ENCODE measurements at places on chromosomes 12 and 14. TPM values are rescaled to one million over a fixed set of nuclear protein-coding genes. Genes with fewer than 3 reads are reported as not detected.

GRCh38 chr12:112685321-112685720, 106.2 kb upstream of the RPH3A start:
- no peak for DNase-seq

- no peak for DNase-seq
Observed at GRCh38 chr14:68734231-68734732, 58.6 kb downstream of the ZFP36L1 start.

DNA sequence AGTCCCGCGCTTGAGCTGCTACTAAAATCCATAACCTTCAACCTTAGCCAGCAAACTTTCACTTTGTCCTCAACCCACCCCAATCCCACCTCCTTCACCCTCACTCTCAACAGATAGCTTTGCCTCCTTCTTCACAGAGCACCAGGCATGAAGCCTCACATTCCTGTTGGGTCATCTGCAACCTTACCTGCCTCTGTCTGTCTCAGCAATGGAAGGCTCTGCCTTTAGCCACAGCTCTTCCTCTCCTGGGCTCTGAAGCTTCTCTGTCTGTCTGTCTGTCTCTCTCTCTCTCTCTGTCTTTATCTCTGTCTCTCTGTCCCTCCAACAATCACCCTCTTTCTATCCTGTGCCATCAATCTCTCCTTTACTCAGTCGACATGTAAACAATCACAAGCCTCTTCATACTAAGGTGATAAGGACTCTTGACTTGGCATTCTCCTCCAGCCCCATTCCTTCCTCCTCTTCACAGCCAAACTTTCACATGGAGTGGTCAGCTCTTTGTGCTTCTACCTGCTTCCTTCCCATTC, 220.8 kb downstream of the SPTSSA start:
- no peak for DNase-seq

DNA sequence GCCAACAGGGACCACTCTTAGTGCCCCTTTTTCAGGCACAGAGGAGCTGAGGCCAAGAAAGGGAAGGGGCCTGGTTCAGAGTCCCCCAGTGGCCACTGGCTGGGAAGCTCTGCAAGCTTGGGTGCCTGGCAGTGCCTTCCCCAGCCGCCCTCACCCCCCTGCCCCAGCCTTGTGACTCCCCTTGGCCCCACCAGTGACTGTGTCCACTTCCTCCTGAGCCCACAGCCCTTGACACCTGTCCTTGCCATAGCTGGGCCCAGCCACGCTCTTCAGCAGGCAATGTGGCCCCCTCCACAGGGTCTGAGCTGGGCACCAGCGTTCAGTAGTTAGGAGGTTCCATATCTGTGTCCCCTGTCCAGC, 19.0 kb upstream of the C14orf180 start:
- no peak for DNase-seq

GRCh38 chr12:92226071-92226661, 80.5 kb upstream of the BTG1 start:
- DNase-seq, result no peak

DNA sequence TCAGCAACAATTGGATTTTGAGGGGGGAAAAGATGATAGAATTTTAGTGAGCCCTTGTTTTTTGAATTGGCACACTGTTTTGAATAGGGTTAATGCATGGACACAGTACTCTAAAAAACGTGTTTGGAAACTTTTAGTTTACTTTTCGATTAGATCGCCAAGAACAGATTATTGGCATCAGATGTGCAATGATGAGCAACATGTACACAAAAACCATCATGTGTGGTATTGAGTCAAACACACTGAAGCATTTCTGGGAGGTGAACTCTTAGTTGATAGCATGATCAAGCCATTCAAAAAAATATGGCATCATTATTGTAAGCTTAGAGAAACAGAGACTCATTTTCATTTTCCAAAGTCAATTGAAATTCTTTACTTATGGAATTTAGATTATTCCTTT, 329.2 kb downstream of the ADAMTS20 start:
- DNase-seq, result no peak

GRCh38 chr12:22172501-22172900, 126.5 kb downstream of the CMAS start:
- no peak for DNase-seq

DNA sequence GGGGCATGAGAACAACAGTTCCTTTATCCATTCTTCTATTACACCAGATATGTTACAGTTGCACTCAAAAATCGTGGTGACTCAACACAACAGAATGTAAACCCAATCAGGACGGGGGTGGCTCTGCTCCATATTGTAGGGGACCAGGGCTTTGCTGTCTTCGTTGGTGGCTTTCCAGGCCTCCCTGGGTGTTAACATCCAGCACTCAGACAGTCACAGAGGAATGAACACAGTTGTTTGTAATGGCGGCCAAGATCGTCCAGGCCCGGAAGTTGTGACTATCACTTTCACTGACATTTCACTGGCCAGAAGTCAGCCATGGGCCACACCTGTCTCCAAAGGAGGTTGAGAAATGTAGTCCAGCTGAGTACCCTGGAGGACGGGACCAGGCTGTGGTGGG, 204.1 kb downstream of the CACNA1C start:
- DNase-seq, result no peak

DNA sequence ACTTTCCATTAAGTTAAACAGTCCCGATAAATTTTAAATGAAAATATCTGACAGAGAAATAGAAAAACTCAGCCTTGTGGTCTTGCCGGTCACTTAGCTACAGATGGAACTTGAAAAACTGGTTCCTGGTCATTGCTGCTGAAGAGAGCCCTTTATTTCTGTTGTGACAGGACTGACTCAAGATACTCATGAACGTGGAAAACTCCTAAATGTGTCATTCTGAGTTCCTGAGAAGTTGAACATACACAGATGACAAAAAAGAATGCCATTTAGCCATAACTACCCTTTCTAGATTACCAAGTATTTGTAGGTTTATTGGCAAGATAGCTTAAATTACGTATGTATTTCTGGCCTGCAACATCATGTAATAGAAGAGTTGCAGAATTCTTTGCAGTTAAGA, 134.2 kb downstream of the HMGA2 start:
- no peak for DNase-seq

DNA sequence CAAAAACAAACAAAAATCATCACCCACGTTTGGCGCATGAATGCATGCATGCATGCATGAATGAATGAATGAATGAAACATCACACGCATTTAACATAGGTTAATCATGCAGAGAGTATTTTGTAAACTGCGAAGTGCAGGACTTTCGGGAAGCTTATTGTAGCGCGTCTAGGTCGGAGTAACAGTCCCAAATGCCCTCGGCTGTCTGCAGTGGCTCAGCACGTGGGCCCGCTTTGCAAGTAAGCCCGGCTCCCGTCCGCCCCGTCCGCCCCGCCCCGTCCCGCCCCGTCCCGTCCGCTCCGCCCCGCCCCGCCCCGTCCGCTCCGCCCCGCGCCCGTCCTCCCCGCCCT, 263 bp upstream of the IFT81 start:
- DNase-seq, result no peak

DNA sequence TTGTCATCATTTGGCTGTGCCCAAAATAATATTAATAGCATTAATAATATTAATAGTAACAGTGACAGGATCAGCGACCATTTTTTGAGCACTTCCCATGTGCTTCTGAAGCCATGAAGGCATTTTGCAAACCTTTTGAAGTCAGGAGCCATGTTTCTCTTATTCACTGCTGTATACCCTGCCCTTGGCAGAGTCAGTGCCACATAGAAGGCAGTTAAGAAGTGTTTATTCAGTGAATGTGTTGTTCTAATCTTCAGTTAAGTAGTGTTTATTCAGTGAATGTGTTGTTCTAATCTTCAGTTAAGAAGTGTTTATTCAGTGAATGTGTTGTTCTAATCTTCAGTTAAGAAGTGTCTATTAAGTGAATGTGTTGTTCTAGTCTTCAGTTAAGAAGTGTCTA, 319.7 kb upstream of the NAV3 start:
- no peak for DNase-seq

DNA sequence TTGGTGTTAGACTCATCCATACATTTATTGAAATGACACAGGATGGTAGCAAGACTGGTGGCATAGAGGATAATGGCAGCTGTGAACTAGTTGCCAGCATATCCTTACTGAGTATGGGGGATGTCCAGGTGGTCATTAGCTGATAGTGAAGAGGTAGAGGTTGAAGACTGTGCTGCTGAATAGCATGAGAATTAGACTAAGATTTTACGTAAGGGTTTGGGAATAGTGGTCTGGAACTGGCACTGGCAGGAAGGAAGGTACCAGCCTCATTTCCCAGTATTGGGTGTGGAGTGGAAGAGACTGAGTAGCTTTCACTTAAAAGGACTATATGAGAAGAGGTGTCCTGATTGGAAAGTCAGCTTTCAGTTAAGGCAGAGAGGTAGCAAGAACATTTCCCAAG, 6.5 kb downstream of the ERC1 start:
- DNase-seq, result no peak

DNA sequence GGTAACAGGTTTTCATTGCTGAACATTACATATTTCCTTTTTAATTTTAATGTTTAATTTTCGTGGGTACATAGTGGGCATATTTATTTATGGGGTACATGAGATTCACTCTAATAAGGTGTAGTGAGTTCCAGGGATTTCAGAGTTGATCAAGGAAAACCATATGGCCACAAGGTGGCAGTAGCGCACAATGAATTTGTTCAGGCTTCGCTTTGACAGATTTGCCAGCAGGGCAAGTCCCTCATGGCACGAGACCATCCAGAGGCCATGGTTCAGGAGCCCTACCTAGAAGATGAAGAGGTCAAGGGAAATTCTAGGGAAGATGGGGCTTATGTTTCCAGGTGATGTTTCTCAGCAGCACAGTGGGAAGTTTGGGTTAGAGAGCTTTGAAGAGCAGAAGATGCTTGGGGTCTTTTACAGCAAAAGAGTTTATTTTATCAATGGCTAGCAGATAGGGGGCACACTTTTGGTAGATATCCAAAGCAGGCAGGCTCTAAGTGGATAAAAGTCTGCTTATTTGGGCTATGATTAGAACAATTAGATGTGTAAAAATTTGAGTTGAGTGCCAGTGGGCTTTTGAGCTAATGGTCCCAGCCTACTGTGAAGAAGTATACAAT, 1004.4 kb downstream of the AACS start:
- peak; percentile 74 for DNase-seq

GRCh38 chr12:111443086-111443485, 37.4 kb downstream of the SH2B3 start:
- DNase-seq, result no peak

GRCh38 chr12:66409195-66409871, 107.0 kb downstream of the HELB start:
- peak; percentile 70 for DNase-seq

DNA sequence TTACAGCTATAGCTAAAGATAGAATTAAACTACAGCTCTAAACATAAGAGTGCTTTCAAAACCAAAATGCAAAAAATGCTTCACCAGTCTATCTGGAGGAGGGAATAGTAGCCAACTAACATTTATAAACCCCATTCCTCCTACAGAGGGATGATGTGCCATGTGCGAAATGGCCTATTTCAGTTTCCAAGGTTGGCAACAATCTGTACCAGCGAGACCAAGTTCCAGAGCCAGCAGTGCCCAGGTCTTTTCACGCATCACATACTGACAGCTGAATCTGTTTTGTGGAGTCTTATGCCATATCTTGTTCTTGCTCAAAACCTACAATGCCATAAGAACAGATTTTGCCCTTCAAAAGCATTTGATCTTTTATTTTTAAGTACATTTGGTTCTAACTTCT, 24.5 kb downstream of the NELL2 start:
- no peak for DNase-seq

DNA sequence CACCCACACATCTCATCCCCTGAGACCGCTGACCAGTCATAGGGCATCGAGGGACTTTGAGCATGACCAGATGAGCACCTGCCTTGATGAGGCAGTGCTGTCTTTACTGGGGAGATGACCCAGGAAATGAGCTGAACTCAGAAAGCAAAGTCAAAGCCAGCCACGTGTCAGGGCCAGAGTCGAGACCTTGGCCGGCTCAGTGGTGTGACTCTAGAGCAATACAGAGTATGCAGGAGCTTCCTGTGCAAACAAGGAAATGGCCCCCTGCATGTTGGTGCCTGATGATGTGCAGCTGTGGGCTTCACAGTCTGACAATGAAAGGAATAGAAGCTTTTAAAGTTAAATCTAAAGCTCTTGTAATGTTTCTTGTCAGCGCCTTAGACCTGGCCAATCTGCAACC, 332.9 kb downstream of the PCNX1 start:
- DNase-seq, result no peak

- DNase-seq, result no peak
Observed at GRCh38 chr14:46432516-46432915, 219.1 kb downstream of the RPL10L start.

DNA sequence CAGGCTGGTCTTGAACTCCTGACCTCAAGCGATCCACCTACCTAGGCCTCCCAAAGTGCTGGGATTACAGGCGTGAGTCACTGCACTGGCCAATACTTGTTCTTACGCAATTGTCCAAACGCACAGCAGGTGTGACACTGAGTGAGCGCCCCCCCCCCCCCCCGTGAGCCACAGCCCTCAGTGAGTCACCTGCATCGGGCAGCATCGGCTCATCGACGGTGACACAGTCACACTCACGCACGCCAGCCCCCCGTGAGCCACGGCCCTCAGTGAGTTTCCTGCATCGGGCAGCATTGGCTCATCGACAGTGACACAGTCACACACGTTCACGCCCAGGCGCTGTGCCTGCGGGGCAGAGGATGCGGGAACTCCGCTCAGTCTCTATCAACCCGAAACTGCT, 42.5 kb downstream of the GALNT9 start:
- DNase-seq, result no peak

DNA sequence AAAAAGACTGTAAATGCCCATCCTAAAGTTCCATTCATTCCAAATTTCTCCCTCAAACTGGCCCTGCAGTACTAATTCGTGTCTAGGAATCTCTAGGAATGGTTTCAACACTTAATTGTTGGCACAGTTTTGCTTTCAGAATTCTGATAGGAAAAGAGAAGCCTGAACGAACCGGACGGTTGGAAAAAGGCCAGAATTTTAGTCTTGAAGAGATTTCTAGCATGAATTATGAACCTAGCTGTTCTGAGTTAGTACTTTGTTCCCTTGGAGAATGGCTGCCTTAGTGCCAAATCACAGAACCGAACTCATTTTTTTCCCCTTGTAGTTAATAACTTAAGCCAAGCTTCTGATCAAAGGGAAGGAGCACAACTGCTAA, 262.6 kb downstream of the ADAMTS20 start:
- no peak for DNase-seq

GRCh38 chr12:124771462-124772288, 92.0 kb downstream of the SCARB1 start:
- peak; percentile 78 for DNase-seq

DNA sequence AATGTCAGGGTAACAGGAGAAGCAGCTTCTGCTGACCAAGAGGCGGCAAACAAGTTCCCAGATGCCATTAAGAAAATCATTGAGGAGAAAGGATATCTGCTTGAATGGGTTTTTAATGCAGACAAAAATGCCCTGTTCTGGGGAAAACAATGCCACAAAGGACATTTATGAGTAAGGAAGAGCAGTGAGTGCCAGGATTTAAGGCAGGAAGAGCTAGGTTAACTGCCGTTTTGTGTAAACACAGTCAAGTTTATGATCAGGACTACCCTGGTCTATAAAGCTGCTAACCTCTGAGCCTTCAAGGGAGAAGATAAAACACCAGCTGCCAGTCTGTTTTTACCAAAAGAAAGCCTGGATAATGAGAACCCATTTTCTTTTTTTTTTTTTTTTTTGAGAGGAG, 8.5 kb downstream of the MAPKAPK5 start:
- no peak for DNase-seq

Gene RPS26
- 394 TPM for total RNA-seq

Gene BDKRB2
- total RNA-seq, result not detected

Gene DDX11
- total RNA-seq, result 17.4 TPM

Gene MYO1H
- not detected for total RNA-seq

Gene GSG1
- total RNA-seq, result not detected

Gene RGS6
- total RNA-seq, result not detected

Gene CDK2
- total RNA-seq, result 896 TPM

Gene CLEC6A
- total RNA-seq, result 0.29 TPM

Gene SMCO2
- total RNA-seq, result not detected

Gene APOF
- total RNA-seq, result not detected

Gene ZBTB39
- 6.0 TPM for total RNA-seq

Gene EML1
- 12.1 TPM for total RNA-seq
